ENCODE measurements at places on chromosomes 2 and 18. TPM values are rescaled to one million over a fixed set of nuclear protein-coding genes. Genes with fewer than 3 reads are reported as not detected.

Gene DOK1
- 46.0 TPM for total RNA-seq

Gene ICA1L
- 6.6 TPM for total RNA-seq

Gene PXDN
- 576 TPM for total RNA-seq

Gene TMEM163
- not detected for total RNA-seq

Gene KCNF1
- total RNA-seq: not detected

Gene RNF152
- total RNA-seq: 137 TPM

Gene MAP3K19
- total RNA-seq: not detected

DNA sequence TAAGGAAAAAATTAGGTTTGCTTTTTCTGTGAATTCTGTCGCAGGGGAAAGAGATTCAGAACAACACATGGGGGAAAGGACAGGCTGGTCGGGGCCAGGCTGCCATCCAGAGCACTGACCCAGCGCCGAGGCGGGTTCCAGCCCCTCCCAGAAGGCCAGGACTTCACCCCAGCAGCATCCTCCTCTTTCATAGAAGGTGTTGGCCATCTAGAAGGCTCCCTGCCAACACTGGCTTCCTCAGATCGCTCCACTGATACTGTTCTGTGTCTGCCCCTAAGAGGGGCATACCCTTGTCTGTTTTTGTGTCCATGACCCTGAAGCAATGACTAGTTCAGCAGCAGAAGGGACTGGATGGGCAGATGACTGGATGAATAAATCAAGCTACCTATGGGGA lies 144.5 kb downstream of the HDAC4 start:
- DNase-seq: no peak

GRCh38 chr18:49050452-49050851 lies 99.7 kb upstream of the SMAD7 start:
- DNase-seq: no peak

DNA sequence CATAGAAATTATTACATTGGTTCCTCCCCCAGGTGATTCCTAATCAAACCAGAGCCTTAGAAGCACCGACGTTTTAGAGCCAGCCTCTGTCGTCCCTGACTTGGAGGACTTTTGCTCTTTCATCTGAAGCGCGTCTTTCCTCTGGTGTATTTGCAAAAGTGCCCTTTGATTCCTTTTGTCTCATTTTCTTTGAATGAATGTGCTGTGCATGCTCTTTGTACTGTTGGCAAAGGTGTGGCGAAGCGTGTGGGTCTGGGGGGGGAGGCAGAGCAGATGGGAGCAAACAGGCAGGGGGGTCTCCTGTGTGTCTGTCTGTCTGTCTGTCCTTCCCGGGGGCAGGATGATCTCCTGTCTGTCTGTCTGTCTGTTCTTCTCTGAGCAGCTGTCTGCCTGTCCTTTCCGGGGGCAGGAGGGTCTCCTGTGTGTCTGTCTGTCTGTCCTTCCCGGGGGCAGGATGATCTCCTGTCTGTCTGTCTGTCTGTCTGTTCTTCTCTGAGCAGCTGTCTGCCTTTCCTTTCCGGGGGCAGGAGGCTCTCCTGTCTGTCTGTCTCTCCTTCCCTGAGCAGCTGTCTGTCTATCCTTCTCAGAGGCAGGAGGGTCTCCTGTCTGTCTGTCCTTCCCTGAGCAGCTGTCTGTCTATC lies 205.5 kb upstream of the MYT1L start:
- DNase-seq: no peak

DNA sequence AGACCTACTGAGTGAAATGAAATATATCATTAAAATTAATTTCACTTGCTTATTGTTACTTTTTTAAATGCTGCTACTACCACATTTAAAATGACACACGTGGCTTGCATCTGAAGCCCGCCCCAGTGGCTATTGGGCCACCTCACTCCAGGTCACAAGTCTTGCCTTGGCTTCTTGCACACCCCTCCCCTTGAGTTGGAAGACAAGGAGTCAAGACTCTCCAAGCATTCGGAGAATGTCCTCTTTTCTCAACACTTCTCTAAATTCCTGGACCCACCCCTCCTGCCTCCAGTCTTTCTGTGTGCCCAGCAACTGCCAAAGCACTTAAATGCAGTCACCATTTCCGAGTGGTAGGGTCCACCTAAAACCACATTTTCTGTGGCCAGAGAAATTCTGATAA lies 73.4 kb downstream of the ZBTB7C start:
- DNase-seq: no peak

DNA sequence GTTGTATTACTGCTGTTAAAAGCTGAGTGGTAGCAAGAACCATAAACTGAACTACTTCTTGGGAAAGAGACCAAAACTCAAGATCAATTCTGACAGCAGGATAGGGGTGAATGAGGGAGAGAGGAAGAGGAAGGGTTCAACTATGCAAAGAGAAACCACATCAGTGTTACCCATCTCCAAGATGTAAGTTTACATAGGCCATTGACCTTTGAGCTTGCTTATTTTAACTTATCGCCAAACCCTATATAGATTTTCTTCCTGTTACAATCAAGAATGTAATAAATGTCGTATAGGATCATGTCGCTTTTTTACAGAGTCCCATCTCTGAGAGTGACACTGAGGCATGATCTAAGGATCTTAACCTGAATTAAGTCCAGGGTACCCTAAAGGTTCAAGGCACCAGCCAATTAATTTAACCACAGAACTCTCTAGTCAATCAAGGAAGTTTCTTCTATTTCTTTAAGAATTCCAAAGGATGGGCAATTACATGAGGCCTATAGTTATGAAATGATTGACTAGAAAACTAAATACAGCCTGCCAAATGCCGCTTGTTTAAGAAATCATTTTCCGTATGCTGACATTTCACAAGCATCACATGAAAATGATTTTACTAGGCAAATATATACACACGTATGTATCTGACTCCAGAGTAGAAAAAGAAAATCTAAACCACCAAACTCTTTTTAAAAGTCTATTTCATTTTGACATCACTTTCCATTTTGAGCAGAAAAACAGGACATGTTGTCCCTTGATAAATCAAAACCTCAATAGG lies 11.8 kb downstream of the RND3 start:
- no peak for DNase-seq

- DNase-seq: no peak
Measured at GRCh38 chr2:62014102-62014501, 108.6 kb downstream of the COMMD1 start.

DNA sequence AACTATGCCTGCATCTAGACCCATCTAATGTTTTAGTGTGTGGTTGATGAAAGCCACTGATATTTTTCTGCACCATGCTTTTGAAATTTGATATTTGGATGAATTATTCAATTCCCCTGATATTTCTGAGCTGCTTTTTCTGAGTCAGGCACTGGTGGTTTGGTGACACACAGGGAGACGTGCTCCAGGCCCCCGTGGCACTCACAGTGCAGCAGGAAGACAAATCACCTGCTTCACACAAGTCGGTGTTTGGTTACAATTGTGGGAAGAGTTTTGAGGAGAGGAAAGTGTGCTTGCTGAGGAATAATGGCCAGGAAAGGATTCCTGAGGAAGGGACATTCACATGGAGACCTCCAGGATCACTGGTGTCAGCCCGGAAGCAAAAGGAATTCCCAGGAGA lies 179.7 kb downstream of the ACKR3 start:
- DNase-seq: no peak

GRCh38 chr2:214674278-214674677 lies 135.2 kb downstream of the BARD1 start:
- DNase-seq: no peak

GRCh38 chr2:237892478-237892877 lies 33.1 kb downstream of the RAMP1 start:
- DNase-seq: no peak

- no peak for DNase-seq
Measured at GRCh38 chr18:11040823-11041656, 108.3 kb downstream of the PIEZO2 start.

GRCh38 chr18:63619661-63620060 lies 24.4 kb downstream of the SERPINB4 start:
- DNase-seq: no peak

- no peak for DNase-seq
Measured at GRCh38 chr2:81853341-81853740, 1548.8 kb upstream of the LRRTM1 start.

- no peak for DNase-seq
Measured at GRCh38 chr18:58496231-58496630, 132.7 kb downstream of the ALPK2 start.

DNA sequence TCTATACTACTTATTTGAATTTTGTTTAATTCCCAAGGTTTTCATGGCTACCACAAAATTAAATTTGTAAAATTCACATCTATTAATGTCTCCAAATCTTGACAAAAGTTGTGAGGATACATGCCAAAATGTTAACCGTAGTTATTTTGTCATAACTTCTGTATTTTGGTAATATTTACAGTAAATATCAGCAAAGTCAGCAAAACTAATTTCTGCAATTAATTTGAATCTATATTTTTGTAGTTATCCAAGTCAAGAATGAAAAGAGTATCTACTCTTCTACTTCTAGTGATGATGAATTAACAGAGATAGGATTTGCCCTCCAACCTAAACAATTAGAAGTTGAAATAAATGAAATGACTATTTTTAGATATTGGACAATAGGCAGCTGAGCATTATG lies 238.9 kb downstream of the CYP26B1 start:
- no peak for DNase-seq

- DNase-seq: no peak
Measured at GRCh38 chr18:51107082-51107481, 77.1 kb downstream of the SMAD4 start.

GRCh38 chr2:226738191-226738820 lies 61.3 kb downstream of the IRS1 start:
- DNase-seq: no peak

DNA sequence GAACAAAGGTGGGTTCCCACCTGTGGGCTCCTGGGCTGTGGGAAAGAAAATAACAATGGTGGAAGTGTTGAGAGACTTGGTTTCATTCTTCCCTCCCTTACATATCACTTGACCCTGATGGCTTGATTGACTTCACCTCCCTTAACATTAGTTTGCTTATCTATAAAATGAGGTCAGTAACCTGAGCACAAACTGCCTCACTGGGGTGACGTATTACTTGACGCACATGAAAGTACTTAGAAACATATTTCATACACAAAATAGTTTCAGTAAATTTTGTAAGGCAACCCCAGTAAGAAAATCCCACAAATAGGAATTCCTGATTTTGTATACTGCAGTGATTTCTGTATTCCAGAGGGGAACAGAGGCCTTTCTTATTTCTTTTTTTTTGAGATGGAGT lies 29.4 kb upstream of the LPIN2 start:
- DNase-seq: no peak

GRCh38 chr2:148914463-148914862 lies 39.4 kb downstream of the KIF5C start:
- no peak for DNase-seq

DNA sequence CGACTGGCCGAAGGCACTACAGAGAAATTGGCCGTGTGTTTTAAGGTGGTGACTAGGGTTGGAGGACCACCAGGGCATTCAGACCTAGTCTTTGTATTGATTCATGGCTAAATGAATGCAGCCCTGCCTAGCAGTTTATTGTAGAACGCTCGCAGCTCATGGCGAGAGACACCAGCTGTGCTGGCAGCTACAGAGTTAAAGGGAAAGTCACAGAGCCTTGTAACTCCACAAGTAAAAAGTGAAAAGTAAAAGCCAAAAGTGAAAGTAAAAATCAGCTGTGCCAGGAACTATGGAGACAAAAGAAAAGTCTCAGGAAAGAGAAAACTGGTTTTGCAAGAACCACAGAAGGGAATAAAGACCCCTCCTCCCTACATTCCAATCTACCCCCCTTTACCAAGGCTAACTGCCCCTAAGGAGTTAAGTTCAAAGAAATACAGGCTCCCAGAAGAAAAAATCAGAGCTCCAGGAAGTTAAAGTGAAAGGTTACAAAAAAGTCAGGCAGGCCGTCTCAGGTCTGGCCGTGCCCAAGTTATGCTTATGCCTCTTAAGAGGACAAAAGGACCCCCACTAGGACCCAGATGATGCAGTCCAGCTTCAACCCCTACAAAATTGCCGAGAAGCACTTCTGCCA lies 46.4 kb upstream of the SELENOI start:
- no peak for DNase-seq

- DNase-seq: no peak
Measured at GRCh38 chr18:31828613-31829012, 67.9 kb upstream of the SLC25A52 start.

Measured in chondrocyte (in vitro differentiated cells).